ENCODE measurements at places on chromosomes 3 and 15. TPM values are rescaled to one million over a fixed set of nuclear protein-coding genes. Genes with fewer than 3 reads are reported as not detected.

The MDFIC2 gene
- not detected for total RNA-seq

- no peak for DNase-seq
Measured at GRCh38 chr3:185316740-185317412, 46.1 kb upstream of the MAP3K13 start.

The GPR149 gene
- total RNA-seq: not detected

DNA sequence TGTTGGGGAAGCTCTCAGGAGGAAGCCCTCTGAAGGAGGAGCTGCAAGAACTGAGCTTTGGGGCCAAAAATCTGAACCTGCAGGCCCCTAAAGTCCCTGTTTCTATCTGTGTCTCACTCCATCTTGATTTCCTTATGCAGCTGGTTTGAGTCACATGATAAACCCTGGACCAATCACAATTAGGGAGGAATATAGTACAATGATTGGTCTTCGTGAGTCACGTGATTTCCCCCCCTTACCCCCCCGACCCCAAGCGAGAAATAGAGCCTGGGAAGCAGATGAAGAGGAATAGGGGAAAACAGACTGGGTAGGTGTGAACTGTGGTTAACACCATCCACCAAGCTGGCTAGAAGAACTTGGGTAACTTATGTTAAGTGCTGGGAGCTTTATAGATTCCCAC is 12.9 kb downstream of the CRABP1 start:
- DNase-seq: no peak

GRCh38 chr3:6512172-6512800 is 348.6 kb upstream of the GRM7 start:
- no peak for DNase-seq

The STRIT1 gene
- total RNA-seq: not detected

- no peak for DNase-seq
Measured at GRCh38 chr3:191327526-191327925, 1.7 kb upstream of the CCDC50 start.

The DZIP1L gene
- total RNA-seq: 10.3 TPM

The TGM4 gene
- not detected for total RNA-seq

DNA sequence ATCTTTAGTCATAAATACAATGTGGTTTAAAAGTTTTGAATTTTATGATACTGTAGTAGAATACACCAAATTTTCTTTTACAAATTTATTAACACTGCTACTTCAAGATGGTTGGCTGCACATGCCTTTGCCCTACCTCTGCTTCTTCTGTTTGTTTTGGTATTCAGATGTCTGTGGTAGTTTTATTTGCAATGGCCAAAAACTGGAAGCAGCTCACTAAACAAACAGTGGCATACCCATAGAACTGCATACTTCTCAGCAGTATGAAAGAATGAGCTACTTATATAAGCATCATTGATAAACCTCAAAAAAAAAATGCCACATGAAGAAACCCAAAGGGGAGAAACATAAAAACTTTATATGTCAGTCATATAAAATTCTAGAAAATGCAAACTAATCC is 19.5 kb downstream of the ARIH2 start:
- no peak for DNase-seq

DNA sequence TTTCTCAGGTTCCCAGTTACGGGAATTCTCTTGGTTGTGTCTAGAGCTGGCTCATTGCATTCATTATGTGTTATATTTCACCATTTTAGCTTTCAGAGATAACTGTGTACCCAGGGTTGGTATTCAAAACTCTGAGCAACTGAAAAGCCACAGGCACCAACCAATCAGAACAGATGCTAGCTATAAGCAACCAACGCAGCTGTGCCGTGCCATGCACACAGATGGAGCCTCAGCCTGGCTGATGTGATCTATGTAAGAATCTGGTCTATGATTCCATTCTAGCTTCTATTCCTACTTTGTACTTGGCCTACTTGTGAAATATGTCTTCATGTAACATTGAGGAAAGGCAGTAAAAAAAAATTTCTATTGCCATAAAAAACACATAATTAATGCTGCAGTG is 95.0 kb upstream of the CCDC80 start:
- DNase-seq: no peak

DNA sequence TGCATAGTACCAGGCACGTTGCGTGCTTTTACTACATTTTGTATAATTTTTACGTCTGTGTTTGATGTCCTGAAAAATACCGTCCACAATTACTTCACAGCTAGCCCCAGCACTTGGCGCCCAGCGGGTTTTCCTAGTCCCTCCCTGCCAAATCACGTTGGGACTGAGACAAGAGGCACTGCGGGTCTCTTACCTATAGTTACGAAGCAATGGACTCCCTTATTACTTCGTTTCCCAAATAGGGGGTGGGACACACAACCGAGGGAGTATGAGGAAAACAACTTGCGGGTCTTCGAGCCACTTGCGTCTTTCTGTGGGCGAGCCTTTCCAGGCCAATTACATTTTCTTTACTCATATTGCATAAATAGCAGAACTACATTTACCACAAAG is 620 bp upstream of the CMSS1 start:
- no peak for DNase-seq

DNA sequence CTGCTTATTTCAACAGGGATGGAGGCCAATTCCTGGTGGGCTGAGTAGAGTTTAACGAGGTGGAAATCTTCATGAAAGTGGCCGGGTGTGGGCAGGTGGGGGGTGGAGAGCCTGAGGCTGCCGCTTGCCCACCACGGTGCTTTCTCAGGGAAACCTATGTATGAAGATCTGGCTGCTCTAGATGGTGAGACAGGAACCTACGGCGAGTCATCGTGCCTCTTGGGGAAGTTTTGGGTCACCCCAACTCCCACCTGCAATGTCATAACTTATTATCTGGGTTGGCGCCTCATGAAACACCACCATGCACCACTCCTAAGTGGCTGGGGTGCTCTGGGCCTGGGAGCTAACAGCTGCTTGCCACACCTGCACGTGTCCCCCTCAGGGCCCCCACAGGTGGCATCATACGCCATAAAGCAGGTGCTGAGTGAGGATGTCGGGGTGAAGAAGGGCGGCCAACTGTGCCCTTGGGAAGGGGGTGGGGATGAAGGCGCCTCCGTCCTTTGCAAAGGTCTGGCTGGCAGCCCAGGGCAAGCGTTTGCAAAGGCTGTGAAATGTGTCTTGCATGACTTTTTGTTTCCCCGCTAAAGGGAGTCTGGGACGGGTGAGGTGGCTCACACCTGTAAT is 27.9 kb upstream of the SNRPA1 start:
- no peak for DNase-seq

DNA sequence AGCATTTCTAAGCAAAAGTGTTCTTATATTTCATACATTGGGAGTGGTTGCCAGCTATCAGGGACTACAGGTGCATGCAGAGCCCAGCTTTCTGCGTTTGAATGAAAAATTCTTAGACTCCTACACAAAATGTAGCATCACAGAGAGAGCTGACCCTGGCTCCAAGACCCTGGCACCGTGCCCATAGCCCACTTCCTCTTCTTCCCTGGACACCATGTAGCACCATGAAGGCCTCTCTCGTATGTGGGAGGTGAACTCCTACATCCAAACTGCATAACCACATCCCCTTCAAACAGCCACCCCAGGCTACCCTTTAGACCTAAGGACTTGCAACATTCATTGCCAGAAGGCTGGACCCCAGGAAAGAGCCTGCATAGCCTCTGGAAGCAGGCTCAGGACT is 35.8 kb upstream of the ATOSA start:
- peak; percentile 62 for DNase-seq

The RETNLB gene
- total RNA-seq: not detected

- no peak for DNase-seq
Measured at GRCh38 chr3:44045476-44046275, 196.0 kb upstream of the TOPAZ1 start.

The CACNA2D3 gene
- total RNA-seq: 3.6 TPM

The RCCD1 gene
- 5.3 TPM for total RNA-seq

GRCh38 chr15:42494998-42495360 is 455 bp upstream of the SNAP23 start:
- DNase-seq: no peak

DNA sequence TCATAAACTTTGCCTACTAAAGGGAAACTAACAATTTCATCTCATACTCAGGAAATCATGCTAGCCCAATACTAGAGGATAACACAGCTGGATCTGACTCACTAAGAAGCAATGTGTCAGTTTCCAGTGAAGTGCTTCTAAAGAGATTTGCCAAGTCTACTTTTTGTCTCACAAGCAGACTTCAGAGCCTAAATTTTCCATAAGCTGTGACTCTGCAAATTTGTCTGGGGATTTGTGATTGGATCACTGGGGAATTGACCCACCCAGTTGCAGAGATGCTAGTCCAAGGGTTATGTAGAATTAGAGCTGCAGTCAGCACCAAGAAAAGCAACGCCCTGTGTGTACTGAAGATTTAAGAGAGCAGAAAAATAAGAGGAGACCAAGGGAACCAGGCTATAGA is 647.1 kb downstream of the NTRK3 start:
- DNase-seq: no peak

GRCh38 chr3:60973321-60973720 is 277.9 kb downstream of the FHIT start:
- DNase-seq: no peak

- DNase-seq: no peak
Measured at GRCh38 chr3:172750069-172750367, 508 bp upstream of the ECT2 start.

DNA sequence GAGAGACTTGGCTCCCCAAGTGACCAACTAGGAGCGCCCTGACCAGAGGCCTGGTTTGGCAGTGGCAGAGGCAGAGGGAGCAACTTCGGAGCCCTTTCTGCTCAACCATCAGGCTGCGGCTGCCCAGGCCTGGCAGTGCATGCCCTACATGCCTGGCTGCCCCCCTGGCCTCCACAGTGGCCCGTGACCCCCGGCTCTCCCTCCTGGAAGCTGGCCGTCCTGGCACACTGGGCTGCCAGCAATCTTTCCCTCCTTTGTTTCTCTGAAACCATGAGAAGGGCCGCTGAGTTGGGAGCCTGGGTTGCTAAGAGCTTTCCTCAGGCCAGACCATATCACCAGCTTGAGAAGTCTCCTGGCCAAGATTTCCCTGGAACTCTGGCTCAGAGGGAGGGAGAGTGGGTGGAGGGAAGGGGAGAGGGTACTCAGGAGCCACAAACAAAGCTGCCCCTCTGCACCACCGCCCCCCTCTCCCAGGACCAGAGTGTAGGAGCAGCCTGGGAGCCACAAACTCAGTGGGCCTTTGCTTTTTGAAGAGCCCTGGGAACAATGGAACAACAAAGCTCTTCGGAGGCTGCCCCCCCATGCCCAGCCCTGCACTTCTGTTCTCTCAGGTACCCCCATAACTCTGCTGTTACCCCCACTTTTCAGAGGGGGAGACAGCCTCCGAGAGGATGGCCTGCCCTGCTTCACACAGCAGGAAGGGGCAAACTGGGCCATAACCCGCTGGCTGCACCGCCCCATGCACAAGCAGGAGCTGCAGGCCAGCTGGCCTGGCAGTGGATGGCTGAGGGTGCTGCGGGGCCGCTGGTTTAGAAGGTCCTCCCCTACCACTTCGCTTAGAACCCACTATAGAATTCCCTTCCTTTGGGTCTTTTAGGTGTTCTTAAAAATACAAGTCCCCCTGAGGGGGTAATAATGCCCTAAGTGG is 11.3 kb downstream of the CORO2B start:
- no peak for DNase-seq

DNA sequence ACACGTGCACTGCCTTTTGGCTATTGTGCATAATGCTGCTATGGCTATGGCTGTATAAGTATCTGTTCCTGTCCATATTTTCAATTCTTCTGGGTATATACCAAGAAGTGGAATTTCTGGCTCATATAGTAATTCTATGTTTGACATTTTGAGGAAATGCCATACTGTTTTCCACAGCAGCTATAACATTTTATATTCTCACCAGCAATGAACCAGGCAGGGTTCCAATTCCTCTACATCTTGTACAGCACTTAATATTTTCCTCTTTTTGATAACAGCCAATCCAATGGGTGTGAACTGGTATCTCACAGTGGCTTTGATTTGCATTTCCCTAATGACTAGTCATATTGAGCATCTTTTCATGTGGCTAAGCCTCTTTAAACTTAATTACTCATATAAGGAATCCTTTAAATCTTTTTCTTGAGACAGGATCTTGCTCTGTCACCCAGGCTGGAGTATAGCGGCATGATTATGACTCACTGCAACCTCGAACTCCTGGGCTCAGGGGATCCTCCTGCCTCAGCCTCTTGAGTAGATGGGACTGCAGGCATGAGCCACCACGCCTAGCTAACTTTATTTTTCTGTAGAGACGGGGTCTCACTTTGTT is 38.1 kb upstream of the IGDCC4 start:
- DNase-seq: no peak

DNA sequence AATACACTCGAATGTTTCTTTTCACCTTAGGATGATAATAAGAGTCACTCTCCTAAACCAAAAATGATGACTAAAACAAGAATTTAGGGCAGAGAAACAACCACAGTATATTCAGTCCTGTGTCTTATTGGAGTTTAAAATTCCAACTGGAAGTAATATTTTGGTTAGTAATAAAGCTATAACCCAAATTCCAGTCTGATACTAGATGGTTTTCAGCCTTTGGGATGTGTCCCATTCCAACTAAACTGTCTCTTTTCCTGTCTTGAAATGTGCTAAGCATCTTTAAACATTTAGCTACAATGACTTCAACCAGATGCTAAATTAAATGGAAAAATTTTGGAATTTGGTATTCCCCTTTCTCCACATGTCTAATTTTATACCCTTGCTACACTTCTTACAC is 510.0 kb downstream of the ROBO1 start:
- no peak for DNase-seq

DNA sequence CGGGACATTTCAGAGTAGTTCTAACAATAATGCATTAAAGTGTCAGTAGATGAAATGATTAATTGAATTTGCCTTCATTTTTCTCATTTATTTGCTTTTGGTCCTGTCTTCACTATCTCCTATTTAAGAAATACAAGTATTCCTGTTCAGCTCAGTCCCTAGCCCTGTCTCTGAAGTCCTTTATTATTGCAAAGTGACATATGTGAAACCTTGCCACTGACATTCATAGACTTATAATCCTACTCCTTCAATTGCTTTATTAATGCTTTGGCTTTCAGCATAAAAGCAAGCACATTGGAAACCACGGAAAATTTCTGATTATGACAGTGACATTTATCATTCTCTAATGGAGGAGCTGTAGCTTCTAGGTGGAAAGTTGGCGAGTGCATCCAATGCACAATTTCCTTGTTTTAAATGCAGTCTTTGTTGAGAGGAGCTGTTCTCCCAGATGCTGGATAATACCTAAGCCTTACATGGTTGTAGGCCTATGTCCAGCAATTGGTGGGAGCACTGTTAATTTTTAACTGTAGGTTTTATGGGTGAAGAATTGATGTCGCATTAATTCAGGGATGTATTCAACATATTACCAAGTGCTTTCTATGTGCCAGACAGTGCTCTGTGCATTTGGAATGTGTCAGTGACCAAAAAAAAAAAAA is 337.8 kb downstream of the FEZF2 start:
- DNase-seq: no peak

GRCh38 chr3:115943579-115943978 is 320.3 kb downstream of the GAP43 start:
- no peak for DNase-seq

The DAZL gene
- total RNA-seq: not detected

The FEZF2 gene
- total RNA-seq: not detected

The PRR20G gene
- total RNA-seq: not detected

GRCh38 chr3:3086239-3086638 is 23.9 kb downstream of the IL5RA start:
- DNase-seq: no peak

- DNase-seq: no peak
Measured at GRCh38 chr3:192896208-192896607, 21.4 kb downstream of the MB21D2 start.

Measured in esophagus muscularis mucosa (tissue), 4 donors.